Activated CD4-positive, alpha-beta T cell treated with anti-CD3 and anti-CD28 coated beads, Interleukin-2, amount 10 ng/mL, durations not matched to agents 7 days and 5 days (primary cell): ENCODE measurements at places on chromosomes 4 and X. TPM values are rescaled to one million over a fixed set of nuclear protein-coding genes. Genes with fewer than 3 reads are reported as not detected.

- DNase-seq: no peak
These were observed 362.9 kb downstream of the DHRSX start for GRCh38 chrX:2137882-2138281.

DNA sequence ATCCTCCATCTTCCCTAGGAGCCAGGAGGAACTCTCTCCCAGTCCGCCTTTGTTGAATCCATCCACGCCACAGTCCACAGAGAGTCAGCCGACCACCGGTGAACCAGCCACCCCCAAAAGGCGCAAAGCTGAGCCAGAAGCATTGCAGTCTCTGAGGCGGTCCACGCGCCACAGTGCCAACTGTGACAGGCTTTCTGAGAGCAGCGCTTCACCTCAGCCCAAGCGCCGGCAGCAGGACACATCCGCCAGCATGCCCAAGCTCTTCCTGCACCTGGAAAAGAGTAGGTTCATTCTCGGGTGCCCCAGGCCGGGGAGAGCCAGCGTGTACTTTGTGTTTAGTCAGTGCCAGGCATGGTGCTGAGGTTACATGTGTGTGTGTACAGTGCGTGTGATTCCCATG is 7.4 kb downstream of the MSL3 start:
- no peak for DNase-seq

GRCh38 chr4:151199319-151200190 is 77.4 kb upstream of the PRSS48 start:
- DNase-seq: no peak

Gene GATA1
- total RNA-seq: not detected

Gene JCHAIN
- not detected for total RNA-seq

Gene TEX13D
- not detected for total RNA-seq

Gene ZNF595
- total RNA-seq: 11.8 TPM

Gene SLC26A1
- total RNA-seq: 0.17 TPM
